Vagina (tissue), 2 donors: ENCODE measurements at places on chromosomes 1 and 21.

DNA sequence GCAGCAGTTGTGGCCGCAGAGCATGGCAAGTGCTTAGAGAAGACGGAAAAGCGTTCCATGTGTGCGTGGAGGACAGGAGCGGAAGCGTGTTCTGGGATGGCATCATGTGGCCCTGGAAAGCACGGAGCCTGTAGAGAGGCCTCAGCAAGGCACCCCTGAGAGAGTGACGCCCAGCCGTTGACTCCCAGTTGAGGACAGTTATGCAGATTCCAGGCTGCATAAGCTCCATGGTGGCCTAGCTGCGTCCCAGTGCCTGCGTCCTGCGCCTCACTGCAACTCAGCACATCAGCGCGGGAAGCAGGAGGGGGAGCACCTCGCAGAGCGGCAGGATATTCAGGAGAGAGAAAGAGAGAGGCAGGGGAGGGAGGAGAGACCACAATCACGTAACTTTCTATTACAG is 49.0 kb upstream of the TTC34 start:
- DNase-seq = no peak

- no peak for DNase-seq
Measured at GRCh38 chr1:237864338-237865244, 26.1 kb downstream of the ZP4 start.

DNA sequence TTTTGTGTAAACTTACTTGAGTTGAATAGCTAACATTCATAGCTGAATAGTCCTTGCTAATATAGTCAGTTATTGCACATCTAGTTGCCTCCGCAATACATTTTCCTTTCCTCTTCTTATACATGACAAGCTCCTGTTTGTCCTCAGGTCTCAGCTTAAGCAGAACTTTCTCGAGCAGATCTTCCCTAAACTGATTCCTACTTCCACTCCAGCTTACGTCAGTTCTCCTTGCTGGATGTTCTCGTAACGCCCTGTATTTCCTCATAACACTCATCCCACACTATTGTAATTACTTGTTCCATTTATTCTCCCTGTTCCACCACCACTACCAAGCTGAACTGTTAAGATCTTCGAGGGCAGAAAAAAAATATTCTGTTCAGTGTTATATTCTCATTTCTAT is 15.1 kb upstream of the OMA1 start:
- no peak for DNase-seq

DNA sequence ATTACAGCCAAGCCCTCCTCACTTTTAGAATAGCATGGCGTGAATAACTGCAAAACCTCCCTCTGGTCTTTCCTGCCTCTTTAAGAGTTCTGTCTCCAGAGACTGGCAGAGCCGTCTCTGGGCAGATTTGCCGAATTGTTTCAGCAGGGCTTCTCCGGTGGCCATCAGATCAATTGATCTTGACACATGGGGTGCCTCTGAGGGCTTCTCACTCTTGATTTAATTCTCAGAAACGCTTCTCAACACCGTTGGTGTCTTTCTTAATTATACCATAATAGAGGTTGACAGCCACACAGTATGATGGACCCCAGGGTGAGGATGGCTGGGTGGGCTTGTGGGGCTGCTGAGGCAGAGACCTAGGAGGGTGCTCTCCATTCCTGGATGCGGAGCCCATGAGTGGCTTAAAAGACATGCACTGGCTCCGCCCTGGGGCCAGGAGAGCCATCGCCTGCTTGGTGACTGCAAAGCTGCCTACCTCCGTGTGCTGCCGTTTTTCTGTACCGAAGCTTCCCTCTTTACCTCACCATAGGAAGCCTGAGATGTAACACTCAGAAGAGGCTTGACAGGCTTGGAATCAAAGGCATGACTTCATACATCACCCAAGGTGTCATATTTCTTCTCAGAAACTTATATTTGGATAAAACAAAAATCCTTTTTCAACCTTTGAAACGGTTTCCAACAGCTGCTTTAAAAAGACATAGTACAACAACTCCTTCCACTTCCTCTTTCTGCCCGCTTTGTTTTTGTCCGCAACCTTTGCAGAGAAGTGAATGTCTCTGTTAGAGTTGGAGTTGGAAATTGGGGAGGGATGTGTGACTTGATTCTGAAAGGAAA is 82.9 kb downstream of the GALNT2 start:
- DNase-seq = no peak

DNA sequence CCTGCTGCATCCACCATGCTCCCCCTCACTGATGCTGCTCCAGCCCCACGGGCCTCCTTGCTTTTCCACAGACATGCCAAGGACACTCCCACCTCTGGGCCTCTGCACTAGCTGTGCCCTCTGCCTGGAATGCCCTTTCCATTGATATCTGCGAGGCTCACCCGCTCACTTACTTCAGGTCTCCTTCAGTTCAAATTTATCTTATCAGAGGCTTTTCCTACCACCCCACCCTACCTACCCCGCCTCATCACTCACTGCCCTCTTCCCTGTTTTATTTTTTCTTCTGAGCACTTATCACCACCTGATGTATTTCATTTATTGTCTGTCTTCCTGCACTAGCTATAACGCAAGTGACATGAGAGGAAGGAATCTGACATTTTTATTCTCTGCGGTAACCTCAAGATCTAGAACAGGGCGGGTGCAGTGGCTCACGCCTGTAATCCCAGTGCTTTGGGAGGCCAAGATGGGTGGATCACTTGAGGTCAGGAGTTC is 7.0 kb downstream of the HSPG2 start:
- no peak for DNase-seq

GRCh38 chr1:236142253-236143103 is at the start of gene GPR137B:
TSS of gene GPR137B (plus strand) at chr1:236142539. CDS start at chr1:236142623, 84 bp downstream.
- DNase-seq = no peak

- DNase-seq = no peak
Measured at GRCh38 chr1:8321612-8322011, 3.7 kb downstream of the SLC45A1 start.

DNA sequence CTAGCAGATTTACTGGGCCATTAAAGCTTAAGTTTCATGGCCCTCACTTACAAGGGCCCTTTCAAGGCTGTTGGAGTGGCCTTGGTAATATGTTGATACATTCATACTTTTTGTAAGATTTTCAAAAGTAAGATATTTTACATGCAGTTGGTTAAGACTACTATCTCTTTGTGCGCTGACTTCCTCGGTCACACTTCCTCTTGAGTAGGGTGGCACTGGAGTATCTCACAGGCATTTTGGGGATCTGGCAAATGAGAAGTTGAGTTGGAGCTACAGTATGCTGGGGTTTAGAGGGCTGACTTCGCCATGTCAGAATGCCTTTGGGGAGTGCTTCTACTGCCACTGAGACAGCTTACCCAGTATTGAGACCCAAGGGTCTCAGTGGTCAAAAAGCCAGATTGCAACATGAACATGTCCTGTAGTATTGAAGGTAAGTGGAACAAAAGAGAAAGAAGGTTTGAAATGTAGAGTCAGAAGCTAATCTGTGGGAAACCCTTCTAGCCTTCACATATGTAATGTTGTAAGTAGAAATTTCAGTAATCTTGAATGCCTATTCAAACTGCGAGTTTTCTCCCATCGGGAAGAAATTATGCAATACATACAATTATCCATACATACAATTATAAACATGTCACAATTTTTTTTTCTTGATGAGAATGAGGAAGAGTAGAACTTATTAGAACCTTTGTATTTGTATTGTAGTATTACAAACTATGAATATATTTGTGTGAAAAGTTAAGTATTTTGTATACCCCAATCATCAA is 32.3 kb upstream of the RALGPS2 start:
- no peak for DNase-seq

DNA sequence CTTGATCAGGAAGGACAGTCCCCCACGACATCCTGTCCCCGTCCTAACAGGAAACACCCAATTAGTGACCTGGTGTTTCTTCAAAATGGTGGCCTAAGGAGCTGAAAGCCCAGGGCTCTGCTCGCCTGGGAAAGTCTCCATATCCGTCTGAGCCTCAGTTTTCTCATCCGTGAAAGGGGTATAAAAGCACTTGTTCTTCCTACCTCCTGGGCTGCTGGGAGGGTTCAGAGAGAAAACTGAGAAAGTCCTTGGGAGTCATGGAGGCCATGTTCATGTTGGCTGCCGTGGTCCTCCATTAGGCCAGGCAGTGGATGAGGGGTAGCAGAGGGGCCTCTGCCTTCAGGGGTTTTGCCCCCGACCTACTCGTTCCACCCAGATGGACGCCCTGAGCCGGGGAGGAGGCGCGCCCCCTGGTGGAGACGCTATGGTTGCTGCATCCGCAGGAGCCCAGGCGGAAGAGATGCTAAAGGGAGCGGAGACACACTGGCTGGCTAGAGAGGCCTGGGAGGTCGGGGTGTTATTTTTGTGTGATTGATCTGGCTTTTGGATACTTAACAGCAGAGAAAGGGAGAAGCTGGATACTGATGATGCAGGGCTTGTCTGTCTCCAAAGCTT is 113.5 kb downstream of the PRDM2 start:
- DNase-seq = no peak

GRCh38 chr1:26112407-26112775 is 767 bp downstream of the PDIK1L start:
- DNase-seq = no peak

DNA sequence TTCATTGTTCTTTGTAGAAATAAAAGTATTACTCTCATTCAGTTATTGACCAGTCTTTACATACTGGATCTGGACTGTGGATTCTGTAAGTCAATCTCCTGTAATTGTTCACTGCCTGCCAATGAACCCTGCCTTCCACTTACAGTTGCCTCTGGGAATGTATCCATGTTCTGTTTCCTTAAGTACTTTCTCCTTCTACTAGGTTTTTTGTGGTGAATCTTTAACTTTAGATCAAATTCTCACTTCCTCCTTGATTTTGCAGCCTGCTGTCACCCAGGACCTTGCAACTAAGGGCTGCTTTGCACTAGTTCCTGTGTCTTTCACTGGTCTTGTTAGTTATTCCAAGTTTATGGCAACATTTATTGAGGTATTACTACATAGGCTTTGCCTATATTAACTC is 28.2 kb upstream of the ANKRD13C start:
- DNase-seq = no peak

GRCh38 chr21:25039461-25040380 is 567.6 kb downstream of the MRPL39 start:
- no peak for DNase-seq

DNA sequence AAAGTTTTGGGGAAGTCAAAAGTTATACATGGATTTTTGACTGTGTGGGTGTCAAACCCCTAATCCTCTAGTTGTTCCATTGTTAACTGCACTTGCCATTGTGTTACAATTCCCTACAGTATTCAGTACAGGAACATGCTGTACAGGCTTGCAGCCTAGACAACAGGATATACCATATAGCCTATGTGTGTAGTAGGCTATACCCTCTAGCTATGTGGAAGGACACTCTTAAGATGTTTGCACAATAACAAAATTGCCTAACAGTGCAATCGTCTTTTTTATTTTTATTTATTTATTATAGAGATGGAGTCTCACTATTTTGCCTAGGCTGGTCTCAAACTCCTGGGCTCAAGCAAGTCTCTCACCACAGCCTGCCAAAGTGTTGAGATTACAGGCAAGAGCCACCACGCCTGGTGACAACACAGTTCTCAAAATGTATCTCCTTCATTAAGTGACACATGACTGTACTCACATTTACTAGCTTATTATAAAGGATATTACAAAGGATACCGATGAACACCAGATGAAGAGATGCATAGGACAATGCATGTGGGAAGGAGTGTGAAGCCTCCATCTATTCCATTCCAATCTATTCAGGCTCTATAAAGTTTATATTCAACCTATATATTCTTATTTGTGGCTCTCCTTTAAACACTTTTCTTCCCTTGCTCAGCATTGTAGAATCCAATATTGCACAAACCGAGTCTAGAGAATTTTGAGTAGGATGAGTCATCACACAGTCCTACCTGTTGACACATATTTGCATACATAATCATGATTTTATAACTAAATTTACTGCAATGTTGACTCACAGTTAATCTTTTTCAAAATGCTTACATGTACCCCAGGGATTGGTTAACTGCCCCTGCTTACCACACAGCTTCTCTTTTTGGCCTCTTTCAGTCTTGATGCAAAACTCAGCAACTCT is 28.4 kb upstream of the CEP350 start:
- no peak for DNase-seq

DNA sequence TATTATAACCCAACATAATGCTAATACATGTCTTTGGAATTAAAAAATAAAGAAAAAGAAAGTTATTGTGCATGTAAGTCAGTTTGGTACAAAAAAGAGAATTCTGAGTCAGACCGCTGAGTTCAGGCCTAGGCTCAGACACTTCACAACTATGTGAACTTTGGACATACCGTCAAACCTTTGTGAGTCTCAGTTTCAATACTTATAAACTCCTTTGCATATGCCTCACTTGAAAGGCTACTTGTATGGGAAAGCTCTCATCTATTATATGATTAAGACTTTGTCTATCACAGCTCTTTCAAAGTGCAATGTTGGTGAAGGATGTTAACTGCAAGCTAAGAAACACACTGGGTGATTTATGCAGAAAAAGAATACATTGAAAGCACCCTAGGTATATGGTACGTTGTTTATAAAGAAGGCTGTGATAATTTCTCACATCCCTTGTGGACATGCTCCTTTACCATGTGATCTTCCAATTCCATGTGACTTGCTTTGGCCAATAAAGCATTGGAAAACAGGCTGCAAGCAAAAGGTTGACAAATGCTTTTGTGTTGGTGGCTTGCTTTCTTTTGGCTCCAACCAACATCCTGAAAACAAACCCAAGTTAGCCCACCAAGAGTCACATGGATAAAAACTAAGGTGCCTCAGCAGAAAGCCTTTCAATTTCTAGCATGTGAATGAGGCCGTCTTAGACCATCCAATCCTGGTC is 49.6 kb downstream of the INTS7 start:
- DNase-seq = no peak

- DNase-seq = no peak
Measured at GRCh38 chr1:70966018-70966638, 81.5 kb downstream of the PTGER3 start.

DNA sequence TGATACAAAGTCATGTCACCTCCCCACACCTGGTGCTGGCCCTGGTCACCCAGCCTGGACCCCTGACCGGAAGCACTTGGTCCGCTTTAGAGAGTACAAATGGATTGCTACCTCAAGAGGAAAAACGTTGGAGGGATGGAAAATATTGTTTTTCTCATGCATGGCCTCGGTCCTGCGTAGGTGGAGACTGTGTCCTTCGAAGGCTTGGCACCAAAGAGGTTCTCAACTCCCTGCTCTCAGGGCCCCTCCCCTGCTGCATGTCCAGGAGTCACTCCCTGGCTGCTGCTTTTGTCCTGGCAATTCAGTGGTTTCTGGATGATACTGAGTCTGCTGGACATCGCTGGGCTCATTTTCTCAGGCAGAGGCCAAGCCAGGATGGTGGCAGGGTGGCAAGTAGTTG is 529.8 kb downstream of the KIF26B start:
- DNase-seq = no peak

GRCh38 chr1:12756768-12757413 is 10.9 kb downstream of the CFAP107 start:
- peak; percentile 55 for DNase-seq
